ENCODE measurements at places on chromosomes 5 and 9.

DNA sequence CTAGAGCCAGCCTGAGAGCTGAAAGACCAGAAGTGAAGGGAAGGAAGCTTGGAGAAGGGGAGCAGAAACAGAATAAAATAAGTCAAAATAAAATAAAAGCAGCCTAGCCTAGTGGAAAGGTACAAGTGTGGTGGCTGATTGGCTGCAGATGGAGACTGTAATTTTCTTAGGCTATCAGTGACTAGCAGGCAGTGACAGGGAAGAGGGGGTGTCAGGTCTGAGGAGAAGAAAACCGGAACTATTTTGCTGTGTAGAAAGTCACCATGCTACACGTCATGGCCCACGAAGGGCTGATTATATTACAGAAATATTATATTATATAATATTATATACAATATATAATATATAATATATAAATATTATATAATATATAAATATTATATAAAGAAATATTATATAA is 98.1 kb upstream of the TAF11L2 start:
- no peaks in the 10 kb centered on the region for H3K27me3 ChIP-seq
- H3K27ac ChIP-seq = no peak overlapping the region
- H3K36me3 ChIP-seq = no peaks in the 10 kb centered on the region
- DNase-seq = no peak
- H3K4me3 ChIP-seq = no peak overlapping the region

- no peaks in the 10 kb centered on the region for H3K27me3 ChIP-seq
- DNase-seq = no peak
- no peaks in the 10 kb centered on the region for H3K36me3 ChIP-seq
- H3K4me1 ChIP-seq = no peaks in the 10 kb centered on the region
Measured at GRCh38 chr9:6843742-6844141, 86.0 kb downstream of the KDM4C start.

DNA sequence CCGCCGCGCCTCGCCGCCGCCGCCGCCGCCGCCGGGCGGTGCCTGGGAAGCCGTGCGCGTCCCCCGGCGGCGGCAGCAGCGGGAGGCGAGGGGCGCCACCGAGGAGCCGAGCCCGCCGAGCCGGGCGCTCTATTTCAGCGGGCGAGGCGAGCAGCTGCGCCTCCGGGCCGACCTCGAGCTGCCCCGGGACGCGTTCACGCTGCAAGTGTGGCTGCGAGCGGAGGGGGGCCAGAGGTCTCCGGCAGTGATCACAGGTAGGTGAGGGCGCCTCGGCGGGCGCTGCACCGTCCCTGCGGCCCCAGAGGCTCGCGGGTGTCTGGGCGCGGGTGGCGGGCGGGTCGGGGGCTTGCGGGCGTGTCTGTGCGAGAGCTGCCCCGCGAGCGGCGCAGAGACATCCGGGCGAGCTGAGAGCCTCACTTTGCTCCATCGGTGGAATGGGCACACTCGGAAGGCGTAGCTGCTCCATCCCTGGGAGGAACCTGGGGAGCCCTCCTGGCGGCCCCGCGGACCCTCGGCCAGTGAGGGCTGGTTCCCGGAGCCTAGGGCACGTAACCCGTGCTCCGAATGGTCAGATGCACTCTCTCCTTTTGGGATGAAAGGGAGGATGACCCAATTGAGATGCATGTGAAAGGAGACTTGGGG is 864 bp downstream of the PAPPA start:
- H3K4me3 ChIP-seq = peak overlapping the region; percentile 58
- peaks cover 85% of the 10 kb centered on the region for H3K27me3 ChIP-seq
- peaks cover 31% of the 10 kb centered on the region for H3K4me1 ChIP-seq
- no peaks in the 10 kb centered on the region for H3K36me3 ChIP-seq

DNA sequence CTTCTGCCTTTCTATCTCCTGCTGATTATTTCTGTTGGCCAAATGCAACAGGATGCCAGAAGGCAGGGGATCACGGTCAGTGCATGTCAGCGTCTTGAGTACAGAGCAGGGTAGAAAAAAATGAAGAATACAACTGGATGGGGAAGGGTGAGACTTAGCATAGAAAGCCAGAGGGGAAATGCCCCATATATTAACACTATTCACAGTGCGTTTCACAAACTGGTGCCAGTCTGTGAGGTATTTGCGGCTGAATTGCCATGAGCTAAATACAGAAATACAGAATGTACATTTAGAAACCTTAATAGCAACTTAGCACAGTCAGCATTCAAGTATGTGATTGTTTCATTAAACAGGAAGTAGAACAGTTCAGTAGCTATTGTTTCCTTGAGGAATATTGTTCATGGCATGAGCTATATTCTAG is 31.0 kb upstream of the SLC1A3 start:
- H3K27me3 ChIP-seq = no peaks in the 10 kb centered on the region
- DNase-seq = no peak
- H3K27ac ChIP-seq = no peak overlapping the region
- H3K36me3 ChIP-seq = no peaks in the 10 kb centered on the region
- no peak overlapping the region for H3K4me3 ChIP-seq

GRCh38 chr9:95409650-95410426 is 92.3 kb upstream of the FANCC start:
- H3K27ac ChIP-seq = no peak overlapping the region
- no peaks in the 10 kb centered on the region for H3K36me3 ChIP-seq
- no peaks in the 10 kb centered on the region for H3K4me1 ChIP-seq
- no peak for DNase-seq
- no peak overlapping the region for H3K4me3 ChIP-seq

GRCh38 chr5:95511606-95512005 is 43.2 kb downstream of the SKIC3 start:
- H3K36me3 ChIP-seq = peaks cover 100% of the 10 kb centered on the region
- H3K4me1 ChIP-seq = no peaks in the 10 kb centered on the region
- H3K27ac ChIP-seq = peak overlapping the region; percentile 27
- no peak for DNase-seq

GRCh38 chr5:166926138-166926537 is 1365.3 kb upstream of the WWC1 start:
- no peak overlapping the region for H3K27ac ChIP-seq

DNA sequence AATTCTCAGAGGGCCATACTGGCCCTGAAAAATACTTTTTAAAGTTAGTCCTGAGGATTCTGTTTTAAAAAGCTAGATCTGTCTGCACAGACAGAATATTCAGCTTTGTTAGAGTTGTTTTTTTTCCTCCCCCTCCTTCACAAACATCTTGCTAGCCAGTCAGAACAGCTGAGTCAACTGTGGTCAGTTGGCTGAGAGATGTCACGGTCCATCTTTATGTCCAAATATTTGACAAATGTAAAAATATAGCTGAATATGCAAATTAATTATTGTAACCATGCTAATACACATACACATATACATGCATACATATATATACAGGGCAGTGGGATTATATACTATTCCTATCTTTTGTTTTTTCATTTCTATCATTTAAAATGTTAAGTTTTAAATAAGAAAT is 33.9 kb downstream of the UNC13B start:
- no peaks in the 10 kb centered on the region for H3K27me3 ChIP-seq
- H3K4me1 ChIP-seq = no peaks in the 10 kb centered on the region
- H3K36me3 ChIP-seq = no peaks in the 10 kb centered on the region
- H3K27ac ChIP-seq = no peak overlapping the region
- DNase-seq = no peak

DNA sequence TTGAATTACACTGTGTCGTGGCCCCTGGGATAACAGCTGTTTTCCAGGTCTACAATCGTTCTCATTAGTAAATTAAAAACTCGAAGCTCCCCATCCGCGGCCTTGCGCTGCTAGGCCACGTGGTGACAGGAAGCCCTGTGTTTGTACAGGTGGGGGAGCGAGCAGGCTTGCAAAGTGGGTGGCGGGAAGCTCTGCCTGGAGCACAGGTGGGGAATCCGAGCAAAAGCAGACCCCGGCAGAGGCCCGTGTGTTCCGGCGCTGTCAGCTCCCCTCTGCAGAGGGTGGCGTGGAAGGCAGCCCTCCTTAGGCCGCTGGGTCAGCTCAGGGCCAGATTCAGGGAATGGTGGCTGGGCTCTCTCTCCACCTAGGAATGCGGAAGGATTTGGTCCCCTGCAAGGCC is 59.5 kb upstream of the ERCC6L2 start:
- H3K4me3 ChIP-seq = no peak overlapping the region
- no peaks in the 10 kb centered on the region for H3K27me3 ChIP-seq
- no peak overlapping the region for H3K27ac ChIP-seq
- DNase-seq = no peak
- H3K36me3 ChIP-seq = no peaks in the 10 kb centered on the region
- no peaks in the 10 kb centered on the region for H3K4me1 ChIP-seq

- DNase-seq = no peak
- H3K27me3 ChIP-seq = no peaks in the 10 kb centered on the region
- no peaks in the 10 kb centered on the region for H3K36me3 ChIP-seq
- no peak overlapping the region for H3K4me3 ChIP-seq
- no peaks in the 10 kb centered on the region for H3K4me1 ChIP-seq
Measured at GRCh38 chr9:76893395-76893932, 12.4 kb downstream of the PRUNE2 start.

DNA sequence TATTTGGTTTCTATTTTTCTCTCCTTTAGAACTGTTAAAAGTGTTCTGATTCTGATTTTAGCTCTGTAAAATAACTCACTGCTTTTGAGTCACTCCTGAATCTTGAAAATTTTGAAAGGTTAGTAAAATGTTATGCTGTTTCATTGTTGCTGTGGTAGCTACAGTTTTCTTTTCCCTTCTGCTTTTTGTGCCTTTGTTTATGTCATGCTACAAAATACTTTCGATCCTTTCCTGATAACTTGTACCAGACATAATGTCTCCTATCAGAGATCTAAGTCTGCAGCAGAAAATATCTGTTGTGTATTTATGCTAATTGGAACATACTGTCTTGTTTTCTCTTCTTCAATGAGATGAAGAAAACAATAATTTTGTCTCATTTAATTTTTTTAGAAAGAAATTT is 26.9 kb upstream of the CEP120 start:
- H3K4me3 ChIP-seq = no peak overlapping the region
- no peaks in the 10 kb centered on the region for H3K27me3 ChIP-seq
- no peaks in the 10 kb centered on the region for H3K36me3 ChIP-seq

GRCh38 chr5:89847743-89848142 is 561.8 kb downstream of the CETN3 start:
- H3K27ac ChIP-seq = no peak overlapping the region
- no peaks in the 10 kb centered on the region for H3K4me1 ChIP-seq

DNA sequence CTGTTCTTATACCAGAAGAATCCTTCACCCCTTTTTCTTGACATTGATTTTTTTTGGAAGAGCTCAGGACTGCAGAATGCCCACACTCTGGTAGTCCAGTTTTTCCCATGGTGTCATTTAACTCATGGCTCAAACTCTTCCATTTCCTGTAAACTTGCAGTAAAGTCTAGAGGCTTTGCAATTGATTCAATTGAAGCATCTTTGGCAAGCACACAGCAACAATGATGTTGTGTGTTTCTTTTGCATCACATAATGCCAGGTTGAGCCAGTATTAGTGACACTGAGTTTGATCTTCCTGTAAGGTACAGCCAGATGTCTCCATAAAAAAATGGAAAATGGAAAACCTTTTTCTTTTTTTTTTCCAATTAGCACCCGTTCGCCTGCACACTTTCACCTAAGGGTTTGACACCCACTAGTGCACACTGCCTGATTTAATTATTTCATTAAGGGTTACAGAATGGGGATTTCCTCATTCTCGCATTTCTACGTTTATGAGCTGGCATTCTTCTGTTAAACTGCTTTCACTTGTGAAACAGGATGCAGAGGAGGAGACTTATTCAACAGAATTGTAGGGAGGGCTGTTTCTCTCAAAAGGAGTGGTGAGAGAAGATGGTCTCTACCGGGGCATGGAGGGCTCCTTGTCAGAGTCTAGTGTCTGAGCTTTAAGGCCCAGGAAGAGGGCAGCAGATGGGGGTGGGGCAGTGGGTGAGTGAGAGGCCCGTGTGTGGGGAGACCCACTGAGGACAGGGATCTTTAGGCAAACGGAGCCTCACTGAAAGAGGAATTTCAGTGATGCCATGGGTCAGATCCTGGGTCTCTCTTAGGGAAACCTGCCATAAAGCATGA is 2.2 kb upstream of the S1PR3 start:
- peaks cover 12% of the 10 kb centered on the region for H3K4me1 ChIP-seq
- H3K27me3 ChIP-seq = peaks cover 55% of the 10 kb centered on the region
- peak overlapping the region; percentile 3 for H3K4me3 ChIP-seq

GRCh38 chr5:170885809-170886208 is 24.0 kb downstream of the RANBP17 start:
- no peak overlapping the region for H3K27ac ChIP-seq
- no peak overlapping the region for H3K4me3 ChIP-seq
- no peaks in the 10 kb centered on the region for H3K4me1 ChIP-seq
- no peak for DNase-seq
- no peaks in the 10 kb centered on the region for H3K36me3 ChIP-seq

- peak within 1 kb of the TSS; percentile 93 for H3K4me3 ChIP-seq
- H3K4me1 ChIP-seq = peaks cover 18% of the 10 kb centered on the region
- no peaks in the 10 kb centered on the region for H3K27me3 ChIP-seq
- DNase-seq = no peak
- H3K27ac ChIP-seq = peak within 1 kb of the TSS; percentile 94
Measured at GRCh38 chr5:108747774-108748400, at the start of gene FER. TSS of gene FER (plus strand) at chr5:108747897. CDS start at chr5:108798183, 50,286 bp downstream.

DNA sequence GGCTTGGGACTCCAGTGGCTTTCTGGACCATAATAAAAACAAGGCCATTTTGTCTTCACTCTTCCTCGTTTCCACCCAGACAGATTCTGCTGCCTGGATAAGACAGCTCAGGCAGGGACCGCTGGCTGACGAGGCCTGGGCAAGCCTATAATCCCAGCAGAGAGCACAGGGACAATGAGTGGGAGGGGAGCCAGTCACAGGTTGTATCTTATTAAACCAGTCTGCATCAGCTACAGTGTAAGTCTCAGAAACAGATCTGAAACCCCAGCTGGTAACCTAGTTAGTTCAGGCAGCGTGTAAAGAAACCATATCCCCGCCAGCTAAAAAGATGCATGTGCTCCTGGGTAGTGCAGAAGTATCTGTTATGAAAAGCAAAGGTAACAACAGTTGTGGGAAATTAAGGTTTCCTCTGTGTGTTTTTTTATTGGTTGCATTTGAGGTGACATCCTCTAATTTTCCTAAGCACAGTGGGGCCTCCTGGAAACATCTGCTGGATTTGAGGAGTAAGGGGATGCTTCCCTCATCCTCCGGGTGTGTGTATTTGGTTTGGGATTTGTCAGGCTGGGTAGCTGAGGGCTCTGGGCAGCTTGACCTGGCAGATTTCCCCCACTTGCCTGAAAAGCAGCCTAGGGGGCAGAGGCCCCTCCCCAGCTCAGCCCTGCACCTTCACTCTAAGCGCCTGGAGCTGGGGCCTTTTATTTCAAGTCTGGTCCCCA is 15.2 kb upstream of the TAL2 start:
- H3K4me1 ChIP-seq = no peaks in the 10 kb centered on the region
- H3K27me3 ChIP-seq = no peaks in the 10 kb centered on the region
- no peak overlapping the region for H3K4me3 ChIP-seq
- no peaks in the 10 kb centered on the region for H3K36me3 ChIP-seq

- H3K4me1 ChIP-seq = no peaks in the 10 kb centered on the region
- no peak overlapping the region for H3K4me3 ChIP-seq
- H3K27me3 ChIP-seq = no peaks in the 10 kb centered on the region
- DNase-seq = no peak
Measured at GRCh38 chr9:33924978-33925797, 108.2 kb downstream of the UBE2R2 start.

All from spleen (tissue), 13 donors.